Spinal cord (tissue), 10 donors: ENCODE measurements at places on chromosomes 7 and 10. TPM values are rescaled to one million over a fixed set of nuclear protein-coding genes. Genes with fewer than 3 reads are reported as not detected.

ADRB1 gene
- 2.9 TPM for total RNA-seq

TMEM270 gene
- total RNA-seq = not detected

MYH16 gene
- not detected for total RNA-seq

TMEM178B gene
- total RNA-seq = 71.1 TPM

C10orf53 gene
- total RNA-seq = 0.11 TPM

CFAP43 gene
- total RNA-seq = 42.5 TPM

TFPI2 gene
- total RNA-seq = 5.4 TPM

C10orf120 gene
- total RNA-seq = not detected

TAS2R4 gene
- 3.4 TPM for total RNA-seq

FGL2 gene
- 135 TPM for total RNA-seq

HMX3 gene
- not detected for total RNA-seq

RAB19 gene
- total RNA-seq = 0.44 TPM
